SJSA1 (cell line): ENCODE measurements at places on chromosomes 5 and 9.

GRCh38 chr9:96171728-96172127 is 130.2 kb downstream of the HSD17B3 start:
- peak; percentile 34 for DNase-seq

DNA sequence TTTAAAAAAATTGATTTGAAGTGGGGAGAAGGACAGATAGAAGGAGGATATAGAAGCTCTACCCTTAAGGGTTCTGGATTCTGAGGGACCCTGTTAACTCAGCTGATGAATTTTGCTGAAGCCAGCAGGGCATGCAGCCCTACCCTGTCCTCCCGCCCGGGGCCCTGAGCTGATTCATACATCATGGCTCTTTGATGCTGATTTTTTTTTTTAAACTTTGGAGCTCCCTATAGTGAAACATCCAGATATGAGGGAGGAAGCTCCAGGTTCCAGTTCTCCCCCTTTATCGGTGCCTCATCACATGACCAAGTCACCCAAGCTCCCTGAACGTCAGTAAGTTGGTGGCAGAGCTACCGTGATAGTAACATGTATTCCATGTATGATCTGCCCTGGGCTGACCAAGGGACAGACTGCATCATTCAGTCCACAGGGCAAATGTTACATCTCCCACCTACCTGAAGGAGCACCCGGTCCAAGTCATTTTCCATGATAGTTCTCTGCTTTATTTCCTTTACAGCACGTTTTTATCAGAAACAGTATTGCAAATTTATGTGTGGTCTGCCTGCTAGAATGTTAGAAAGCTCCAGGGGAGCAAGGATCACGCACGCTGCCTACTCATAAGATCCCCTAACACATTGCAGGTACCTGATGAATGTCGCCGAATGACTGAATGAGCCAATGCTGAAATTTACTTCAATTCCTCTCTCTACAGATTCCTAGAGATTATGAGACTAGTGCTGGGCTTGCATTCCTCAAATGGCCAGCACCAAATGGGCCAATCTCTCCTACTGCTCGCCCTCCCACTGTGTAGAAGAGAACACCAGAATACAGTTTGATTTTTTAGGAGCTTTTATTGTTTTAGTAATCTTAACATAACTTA is 25.9 kb downstream of the SPARC start:
- peak; percentile 80 for DNase-seq

GRCh38 chr9:6656614-6657300 is 11.2 kb upstream of the GLDC start:
- no peak for DNase-seq

DNA sequence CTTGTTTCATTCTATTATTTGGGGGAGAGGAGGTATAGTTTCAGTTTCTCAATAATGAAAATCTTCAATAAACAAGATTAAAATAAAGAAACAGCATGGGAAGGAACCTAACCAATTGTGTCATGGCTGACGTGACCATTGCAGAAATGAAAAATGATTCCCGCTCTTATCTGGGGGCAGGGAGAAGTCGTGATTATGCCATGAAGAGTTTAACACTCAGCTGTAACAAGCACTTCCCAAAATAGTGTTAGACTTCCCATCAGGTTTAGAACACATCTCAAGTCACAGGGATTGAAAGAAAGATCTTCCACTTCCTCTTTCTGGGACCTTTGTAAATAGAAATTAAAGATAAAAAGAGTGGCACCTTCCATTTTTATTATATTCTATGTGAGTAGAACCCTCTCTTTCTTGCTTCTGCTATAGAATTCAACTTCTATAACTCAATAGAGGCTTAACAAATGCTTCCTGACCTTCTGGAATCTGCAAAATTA is 122.2 kb downstream of the TRPM6 start:
- DNase-seq: no peak

GRCh38 chr9:93308158-93308602 is 124.2 kb downstream of the WNK2 start:
- DNase-seq: no peak

- DNase-seq: no peak
These were observed 17.0 kb downstream of the SLC31A1 start for GRCh38 chr9:113238202-113238858.
